GM06990 (cell line): ENCODE measurements at places on chromosomes 16 and 17.

DNA sequence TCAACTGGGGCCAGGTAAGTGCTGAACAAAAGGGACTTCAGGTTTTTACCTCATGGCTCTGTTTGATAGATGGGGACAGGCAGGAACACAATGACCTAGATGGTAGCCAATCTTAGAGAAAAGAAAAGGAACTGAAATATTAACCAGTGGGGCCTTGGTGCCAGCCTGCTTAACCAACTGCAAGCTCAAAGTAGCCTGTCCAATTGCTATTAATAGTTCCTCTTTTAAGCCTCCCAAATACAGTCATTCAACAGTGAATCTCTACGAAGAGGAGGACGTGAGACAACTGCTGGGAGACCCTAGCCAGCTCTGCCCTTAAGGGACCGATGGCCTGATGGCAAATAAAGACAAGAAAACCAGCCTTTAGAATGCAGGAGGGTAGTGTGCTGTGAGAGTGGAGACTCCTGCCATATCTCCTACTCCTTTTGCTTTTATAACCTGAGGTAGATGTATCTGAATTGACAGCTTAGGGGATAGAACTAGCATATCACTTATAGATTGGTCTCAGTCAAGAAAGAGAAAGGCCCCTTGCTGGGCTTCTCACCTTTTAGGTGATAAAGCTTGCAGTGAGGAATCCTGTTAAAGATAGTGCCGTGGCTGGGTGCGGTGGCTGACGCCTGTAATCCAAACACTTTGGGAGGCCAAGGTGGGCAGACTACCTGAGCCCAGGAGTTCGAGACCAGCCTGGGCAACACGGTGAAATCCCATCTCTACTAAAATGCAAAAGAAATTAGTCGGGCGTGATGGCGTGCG, 28.3 kb downstream of the ARSG start:
- DNase-seq: no peak

- DNase-seq: no peak
Observed at GRCh38 chr17:65243838-65244625, 106.9 kb downstream of the RGS9 start.

DNA sequence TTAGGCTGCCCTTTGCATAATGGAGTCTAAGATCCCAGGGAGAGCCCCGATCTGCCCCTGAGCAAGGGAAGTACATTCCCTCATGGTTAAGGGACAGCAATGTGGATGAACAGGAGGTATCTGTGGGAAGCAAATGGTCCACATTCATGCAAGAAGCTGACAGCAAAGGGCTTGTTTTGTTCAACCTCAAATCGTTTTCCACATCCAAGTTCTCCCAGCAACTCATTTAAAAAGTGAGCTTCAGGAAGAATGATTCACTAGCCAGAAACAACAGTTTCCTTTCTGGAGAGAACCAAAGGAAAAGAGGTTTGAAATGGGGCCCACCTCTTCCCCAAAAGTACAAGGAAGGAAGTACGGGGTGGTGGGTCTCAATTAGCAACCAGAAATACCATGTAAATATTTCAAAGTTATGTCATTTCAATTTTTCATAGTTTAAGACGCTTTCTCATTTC, 9.4 kb downstream of the HSPB9 start:
- no peak for DNase-seq

DNA sequence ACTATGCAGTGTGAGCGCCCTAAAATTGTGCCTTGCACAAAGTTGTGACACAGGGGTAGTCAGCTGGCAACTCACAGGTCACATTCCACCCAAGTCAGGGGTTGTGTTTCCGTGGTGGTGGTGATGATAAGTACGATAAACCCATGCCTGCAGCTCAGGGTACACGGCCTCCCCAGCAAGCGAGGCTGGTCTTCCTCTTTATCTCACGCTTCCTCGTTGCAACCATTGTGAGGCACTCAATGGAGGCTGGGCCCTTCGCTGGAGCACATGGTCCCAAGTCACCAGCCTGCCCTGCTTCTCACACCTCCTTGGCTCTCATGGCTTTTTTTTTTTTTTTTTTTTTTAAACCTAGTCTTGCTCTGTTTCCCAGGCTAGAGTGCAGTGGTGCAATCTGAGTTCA, 307.5 kb downstream of the CPPED1 start:
- no peak for DNase-seq

DNA sequence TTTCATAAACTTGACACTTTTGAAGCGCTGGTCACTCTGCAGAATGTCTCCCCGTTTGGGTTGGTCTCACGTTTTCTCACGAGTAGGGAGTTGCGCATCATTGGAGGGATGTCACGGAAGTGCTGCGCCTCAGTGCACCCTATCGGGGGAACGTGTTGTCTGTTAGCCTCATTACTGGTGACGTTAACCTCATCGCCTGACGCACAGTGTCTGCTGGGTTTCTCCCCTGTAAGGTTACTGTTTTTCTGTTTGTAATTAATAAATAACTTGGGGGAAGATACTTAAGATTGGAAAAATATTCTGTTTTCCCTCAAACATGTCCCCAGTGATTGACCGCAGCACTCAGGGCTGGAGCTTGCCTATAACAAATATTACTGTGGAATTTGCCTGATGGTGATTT, 26.7 kb downstream of the VAC14 start:
- DNase-seq: no peak

DNA sequence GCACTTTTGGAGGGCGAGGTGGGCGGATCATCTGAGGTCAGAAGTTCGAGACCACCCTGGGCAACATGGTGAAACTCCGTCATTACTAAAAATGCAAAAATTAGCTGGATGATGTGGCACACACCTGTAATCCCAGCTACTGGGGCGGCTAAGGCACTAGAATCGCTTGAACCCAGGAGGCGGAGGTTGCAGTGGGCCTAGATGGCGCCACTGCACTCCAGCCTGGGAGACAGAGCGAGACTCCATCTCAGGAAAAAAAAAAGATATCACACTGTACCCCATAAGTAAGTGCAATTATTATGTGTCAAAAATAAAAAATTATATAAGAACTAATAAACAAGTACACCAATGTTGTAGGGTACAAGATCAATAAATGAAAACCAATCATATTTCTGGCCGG, 200.0 kb downstream of the CDRT15L2 start:
- DNase-seq: no peak

GRCh38 chr17:78458736-78459335, 80.4 kb downstream of the PGS1 start:
- DNase-seq: no peak

DNA sequence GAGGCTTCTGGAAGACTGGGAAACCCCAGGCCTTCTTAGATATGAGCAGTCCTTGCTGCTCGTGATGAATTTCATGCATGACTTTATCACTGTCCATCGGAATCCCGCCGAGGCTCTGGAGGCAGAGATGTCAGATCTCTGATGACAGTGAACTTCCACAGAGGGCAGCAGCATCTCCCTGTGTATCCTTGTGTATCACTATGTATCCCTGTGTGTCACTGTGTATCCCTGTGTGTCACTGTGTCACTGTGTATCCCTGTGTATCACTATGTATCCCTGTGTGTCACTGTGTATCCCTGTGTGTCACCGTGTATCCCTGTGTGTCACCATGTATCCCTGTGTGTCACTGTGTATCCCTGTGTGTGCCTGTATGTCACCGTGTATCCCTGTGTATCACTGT, 160.2 kb upstream of the CHMP6 start:
- no peak for DNase-seq

DNA sequence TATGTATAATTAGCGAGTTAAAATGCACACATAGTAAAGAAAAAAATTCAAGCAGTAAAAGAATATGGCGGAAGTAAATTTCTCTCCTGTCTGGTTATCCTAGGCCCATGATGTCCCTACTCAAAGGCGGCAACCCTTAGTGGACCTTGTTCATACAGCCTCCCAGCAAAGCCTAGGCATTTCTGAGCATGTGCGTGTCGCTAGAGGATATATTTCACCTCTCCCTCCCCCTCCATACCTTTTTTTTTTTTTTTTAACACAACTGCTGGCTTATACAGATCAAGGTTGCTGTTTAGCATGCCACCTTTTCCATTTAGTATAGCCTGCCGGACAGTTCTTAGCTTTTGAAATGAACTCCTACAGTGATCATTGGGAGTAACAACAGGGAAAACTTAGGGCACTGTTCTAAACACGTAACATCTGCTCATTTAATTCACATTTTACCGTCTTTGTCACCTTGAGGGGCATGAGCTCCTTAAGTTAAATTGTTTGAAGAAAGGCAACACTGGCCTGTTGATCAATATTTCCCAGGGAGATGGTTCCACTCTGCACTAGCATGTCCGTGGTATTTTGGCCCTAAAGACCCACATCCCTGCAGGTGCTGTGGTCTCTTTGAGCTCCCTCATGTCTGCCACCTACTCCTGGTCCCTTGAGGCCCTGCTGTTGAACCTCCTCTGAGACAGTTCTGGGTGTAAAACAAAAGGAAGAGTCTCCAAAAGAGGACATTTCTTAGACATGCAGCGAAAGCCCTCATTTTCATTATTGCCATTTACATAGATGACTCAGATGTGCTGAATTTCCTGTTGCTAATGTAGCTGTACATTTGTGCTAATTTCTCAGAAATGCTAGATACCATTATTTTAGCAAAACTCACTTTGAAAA, 4.1 kb upstream of the TNFRSF13B start:
- DNase-seq: peak; percentile 78

- DNase-seq: no peak
Observed at GRCh38 chr16:10107081-10107480, 75.1 kb downstream of the GRIN2A start.

- DNase-seq: no peak
Observed at GRCh38 chr17:1860978-1861377, 31.2 kb downstream of the RPA1 start.

DNA sequence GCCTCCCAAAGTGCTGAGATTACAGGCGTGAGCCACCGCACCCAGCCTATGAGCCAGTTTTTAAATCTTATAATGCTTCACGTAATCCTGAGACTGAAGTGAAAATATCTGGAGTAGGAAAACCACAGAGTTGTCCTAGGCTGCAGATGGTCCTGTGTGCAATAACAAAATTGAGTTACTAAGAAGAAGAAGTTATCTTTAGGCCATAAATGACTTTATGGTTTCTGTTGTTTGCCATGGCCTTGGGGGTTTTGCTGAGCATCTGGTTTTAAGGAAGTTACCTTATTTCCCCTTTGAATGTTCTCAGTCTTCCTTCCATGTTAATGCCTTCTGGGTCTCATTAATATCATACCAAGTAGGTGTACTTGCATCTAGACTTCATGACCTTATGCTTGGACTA, 16.5 kb downstream of the NMT1 start:
- peak; percentile 57 for DNase-seq

- peak; percentile 37 for DNase-seq
Observed at GRCh38 chr16:81608523-81609209, 164.1 kb downstream of the CMIP start.

DNA sequence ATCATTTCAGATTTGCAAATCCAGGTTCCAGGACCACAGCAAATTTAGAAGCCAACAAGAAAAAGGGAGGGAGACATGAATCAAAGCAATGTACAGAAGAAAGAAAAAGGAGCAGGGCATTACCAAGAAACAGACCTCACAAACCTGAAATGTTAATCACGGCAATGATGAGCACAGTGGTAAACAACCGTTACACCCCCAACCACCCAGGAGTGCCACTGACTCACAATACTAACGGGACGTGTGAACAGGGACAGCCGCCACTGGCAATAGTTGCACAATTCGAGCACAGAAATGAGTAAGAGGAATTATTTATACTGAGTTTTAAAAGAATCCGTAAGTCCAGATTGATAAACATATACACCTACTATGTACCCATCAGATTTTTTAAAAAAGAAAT, 13.8 kb downstream of the USP22 start:
- DNase-seq: no peak

GRCh38 chr17:69390795-69391501, 23.5 kb upstream of the MAP2K6 start:
- no peak for DNase-seq

- peak; percentile 42 for DNase-seq
Observed at GRCh38 chr17:77867308-77867781, 91.2 kb upstream of the TNRC6C start.

DNA sequence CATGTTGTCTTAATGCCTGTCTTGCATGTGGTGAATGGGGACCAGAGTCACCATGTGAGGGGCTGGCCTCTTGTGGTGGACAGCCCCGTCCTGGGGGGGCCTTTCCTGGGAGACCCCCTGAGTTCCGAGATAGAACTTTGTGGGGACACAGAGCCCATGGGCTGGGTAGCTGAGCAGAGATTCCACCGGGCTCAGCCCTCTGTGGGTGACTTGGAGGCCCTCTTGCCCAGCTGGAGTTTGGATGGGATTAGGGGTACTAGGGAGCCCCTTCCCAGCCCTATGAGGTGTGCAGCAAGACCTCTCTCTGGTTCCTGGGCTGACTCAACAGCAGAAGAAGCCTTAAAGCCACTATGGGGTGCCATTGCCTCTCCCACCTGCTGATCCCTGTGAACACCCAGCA, 38.1 kb downstream of the MRC2 start:
- DNase-seq: no peak

- no peak for DNase-seq
Observed at GRCh38 chr17:17506181-17506741, 10.1 kb upstream of the RASD1 start.
